ENCODE measurements at places on chromosomes 6 and 20.

- DNase-seq, result no peak
Observed at GRCh38 chr6:45327956-45328522, at the start of gene RUNX2. RUNX2 (plus strand) TSS chr6:45328330; CDS start chr6:45328727, 397 bp downstream.

- DNase-seq, result no peak
Observed at GRCh38 chr6:17066610-17067009, 35.2 kb upstream of the STMND1 start.

GRCh38 chr6:35076997-35077712, 64.0 kb downstream of the TCP11 start:
- no peak for DNase-seq

DNA sequence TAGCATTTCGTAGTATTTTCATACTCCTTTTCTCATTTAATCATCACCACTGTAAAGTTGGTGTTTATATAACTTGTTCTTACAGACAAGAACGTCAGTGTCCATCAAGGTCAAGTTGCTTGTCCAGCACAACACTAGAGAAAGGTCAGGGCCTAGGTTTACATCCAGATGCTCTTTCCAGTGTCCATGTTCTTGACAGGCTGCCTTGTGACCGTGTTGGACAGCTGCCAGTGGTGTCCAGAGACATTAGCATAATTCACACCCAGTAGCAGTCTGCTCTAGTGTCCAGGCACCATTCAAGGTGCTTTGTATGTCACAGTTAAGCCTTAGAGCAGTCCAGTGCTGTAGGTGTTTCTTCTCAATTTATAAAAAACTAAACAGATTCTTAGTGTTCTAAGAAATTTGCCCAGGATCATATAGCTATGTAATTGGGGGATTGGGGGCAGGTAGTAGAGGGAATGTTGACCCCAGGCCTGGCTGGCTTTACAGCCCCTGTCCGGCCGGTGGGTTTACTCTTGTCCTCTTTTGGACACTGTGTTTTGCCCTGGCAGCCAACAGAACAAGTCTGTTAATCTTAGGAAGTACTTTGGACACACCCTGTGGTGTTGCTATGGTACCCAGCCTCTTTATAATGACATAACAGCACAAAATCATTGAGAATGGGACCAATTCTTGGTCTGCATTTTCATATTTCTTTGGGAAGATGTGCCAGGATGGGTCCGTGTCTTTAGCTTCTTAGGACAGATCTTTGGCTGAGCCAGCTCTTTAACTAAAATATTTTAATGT, 8.0 kb downstream of the STK35 start:
- no peak for DNase-seq

GRCh38 chr20:4533368-4534133, 188.2 kb upstream of the PRND start:
- DNase-seq, result no peak

GRCh38 chr6:154887051-154887450, 108.1 kb upstream of the TIAM2 start:
- no peak for DNase-seq

- no peak for DNase-seq
Observed at GRCh38 chr6:137043710-137044365, 927 bp downstream of the IL20RA start.

DNA sequence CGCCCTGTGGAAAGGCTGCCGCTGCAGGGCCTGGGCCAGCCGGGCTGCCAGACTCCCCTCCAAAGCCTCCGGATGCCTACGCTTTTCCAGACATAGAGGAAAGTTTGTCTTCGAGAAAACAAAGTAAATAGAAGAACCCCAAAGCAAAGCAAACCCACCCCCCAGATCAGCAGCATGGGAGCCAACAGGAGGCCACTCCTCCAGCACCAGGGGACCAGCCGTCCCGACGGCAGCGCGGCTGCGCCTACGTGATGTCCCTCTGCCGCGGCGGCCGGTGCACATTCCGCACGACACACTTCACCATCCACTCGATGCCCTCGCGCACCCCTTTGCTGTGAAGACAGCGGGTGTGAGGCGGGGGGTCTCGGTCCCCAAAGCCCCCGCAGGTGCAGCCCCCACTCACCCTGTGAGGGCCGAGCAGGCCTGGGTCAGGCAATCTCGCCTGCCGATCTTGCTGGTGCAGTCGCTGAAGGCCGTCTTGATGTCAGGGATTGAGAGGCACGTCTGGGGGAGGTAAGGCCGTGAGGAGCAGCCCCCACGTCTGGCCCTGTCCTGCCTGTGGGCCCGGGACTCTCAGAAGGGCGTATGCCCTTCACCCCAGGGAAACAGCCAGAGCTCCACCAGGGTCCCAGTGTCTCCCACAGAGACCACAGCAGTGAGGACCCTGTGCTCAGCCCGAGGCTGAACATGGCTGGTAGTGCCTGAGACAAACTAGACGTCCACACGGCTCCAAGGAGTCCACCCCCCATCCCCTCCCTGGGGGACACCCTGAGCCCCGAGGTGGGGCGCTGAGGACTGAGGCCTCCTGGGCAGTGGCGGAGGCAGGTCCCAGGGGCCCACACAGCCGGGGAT, 4.0 kb downstream of the TNFRSF6B start:
- no peak for DNase-seq

DNA sequence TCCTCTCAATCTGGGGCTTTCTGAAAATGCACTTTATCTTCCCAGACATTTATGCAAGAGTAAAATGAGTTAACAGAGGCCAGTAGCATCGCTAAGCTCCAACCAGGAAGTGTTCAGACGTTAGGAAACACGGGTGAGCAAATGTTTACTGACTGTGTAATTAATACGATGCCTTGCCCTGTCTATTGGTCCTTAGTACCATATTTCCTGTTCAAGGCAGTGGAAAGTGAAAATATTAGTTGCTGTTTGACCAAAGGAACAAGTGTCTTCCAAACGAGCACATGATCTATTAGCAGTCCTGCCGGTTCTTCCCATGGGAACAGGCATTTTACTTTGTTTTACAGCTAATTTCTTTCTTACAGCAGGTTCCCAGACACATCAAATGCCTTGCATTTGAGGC, 311.1 kb upstream of the JAG1 start:
- no peak for DNase-seq

DNA sequence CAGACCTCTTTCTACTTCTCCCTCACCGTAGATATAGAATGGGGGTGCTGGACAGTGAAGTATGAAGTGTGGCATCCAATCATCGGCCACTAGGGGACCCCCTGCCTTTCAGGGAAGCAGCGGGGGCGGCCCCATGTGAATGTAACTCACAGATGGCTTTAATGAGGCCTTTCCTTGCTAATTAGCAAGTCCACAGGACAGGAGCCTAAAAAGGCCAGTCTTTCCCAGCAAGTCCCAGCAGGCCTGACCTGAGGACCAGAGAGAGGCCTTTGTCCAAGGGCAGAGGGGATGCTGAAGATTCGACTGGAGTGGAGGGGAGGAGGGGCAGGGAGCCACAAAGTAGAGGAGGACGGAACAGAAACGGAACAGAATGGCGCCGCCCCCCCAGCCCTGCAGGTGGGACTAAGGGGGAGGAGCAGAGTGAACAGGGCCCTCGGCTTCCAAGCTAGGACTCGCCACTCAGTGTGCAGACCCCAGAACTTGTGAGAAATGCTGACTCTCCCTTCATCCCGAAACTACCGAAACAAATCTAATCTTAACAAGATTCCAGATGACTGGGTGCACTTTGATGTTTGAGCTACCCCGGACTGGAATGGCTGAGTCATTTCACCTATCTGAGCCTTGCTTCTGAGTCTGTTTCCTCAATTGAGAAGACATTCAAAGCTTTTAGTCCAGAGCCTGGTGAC, 5.8 kb downstream of the C6orf132 start:
- DNase-seq, result no peak

- DNase-seq, result no peak
Observed at GRCh38 chr6:117327149-117328004, 62.0 kb downstream of the VGLL2 start.

- no peak for DNase-seq
Observed at GRCh38 chr6:138310294-138310693, 67.4 kb upstream of the SMIM28 start.

GRCh38 chr6:104402572-104402971, 457.1 kb downstream of the HACE1 start:
- DNase-seq, result no peak

DNA sequence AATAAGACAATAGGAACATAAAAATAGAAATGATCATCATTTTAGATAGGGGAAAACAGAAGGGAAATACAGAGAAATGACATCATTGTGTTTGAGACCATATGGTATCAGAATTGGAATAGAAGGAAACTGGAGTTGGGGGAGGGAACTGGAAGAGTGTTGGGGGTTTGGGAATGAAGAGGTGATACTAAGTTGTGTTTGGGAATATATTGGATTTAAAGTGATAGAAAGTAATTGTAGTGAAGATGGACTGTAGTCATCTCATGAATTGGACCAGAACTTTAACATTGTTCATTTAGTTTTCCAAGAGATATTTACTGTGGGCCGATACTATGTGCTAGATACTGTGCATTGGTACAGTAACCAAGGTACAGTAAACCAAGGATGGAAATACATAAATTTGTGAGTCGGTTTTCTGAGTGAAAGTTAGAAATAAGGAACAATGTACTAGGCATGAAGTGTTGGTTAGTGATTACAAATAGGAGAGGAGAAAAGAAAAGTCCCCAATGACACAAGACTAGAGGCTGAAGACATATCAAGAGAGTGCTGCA, 32.3 kb downstream of the KCNQ5 start:
- DNase-seq, result no peak

DNA sequence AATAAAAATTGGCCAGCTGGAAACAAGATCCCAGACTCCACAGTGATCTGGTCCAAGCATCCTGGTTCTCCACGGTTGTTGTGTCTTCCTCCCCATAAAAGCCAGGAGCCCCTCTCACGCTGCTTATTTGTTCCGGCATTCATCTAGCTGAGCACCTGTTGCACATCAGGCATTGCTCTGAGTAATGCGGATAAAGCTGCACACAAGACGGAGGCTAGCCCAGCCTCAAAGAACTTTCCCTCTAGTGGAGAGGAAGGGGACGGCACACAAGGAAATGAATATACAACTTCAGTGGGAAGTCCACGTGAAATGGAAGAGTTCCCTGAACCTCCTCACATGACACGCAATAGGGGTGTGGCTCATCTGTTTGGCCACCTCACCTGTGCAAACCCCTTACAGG, 30.3 kb upstream of the NXT1 start:
- DNase-seq, result no peak

DNA sequence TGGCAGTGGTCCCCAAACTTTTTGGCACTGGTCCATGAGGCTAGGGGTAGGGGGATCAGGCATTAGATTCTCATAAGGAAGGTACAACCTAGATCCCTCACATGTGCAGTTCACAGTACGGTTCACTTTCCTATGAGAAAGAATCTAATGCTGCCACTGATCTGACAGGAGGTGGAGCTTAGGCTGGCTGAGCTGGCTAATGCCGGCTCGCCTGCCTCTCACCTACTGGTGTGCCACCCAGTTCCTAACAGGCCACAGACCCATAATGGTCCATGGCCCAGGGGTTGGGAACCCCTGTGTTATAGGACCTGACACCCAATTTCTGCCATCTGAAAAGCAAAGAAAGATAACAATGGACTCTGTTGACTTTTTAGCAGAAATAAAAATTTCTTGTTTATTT, 199.6 kb downstream of the GMPR start:
- DNase-seq, result no peak

DNA sequence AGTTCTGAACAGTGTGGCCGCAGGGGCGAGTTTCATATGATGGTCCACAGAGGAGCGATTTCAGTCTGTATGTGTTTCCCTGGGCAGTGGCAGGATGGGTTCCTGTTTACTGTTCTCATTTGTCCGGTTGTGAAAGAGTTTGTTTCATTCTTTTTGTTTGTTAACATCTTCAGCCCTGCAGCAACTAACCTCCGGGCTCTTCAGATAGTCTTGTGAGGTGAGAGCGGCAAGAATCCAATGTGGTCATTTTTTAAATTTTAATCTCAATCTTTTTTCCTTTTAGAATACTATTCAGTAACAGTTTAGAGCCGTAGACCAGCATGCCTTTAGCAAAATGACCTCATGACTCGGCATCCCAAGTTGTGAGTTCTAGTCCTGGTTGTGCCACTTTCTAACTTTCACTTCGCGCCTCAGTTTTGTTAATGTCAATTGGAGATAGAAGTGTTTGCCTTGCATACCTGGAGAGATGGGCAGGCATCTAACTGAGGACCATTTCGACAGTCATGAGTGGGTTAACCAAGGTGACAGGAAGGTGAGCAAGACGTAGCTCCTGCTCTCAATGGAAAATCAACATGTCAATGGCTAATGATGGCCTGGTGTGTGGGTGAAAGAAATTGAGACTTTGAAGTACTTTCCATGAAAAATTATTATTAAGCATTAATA, 38.5 kb upstream of the PXDC1 start:
- no peak for DNase-seq

DNA sequence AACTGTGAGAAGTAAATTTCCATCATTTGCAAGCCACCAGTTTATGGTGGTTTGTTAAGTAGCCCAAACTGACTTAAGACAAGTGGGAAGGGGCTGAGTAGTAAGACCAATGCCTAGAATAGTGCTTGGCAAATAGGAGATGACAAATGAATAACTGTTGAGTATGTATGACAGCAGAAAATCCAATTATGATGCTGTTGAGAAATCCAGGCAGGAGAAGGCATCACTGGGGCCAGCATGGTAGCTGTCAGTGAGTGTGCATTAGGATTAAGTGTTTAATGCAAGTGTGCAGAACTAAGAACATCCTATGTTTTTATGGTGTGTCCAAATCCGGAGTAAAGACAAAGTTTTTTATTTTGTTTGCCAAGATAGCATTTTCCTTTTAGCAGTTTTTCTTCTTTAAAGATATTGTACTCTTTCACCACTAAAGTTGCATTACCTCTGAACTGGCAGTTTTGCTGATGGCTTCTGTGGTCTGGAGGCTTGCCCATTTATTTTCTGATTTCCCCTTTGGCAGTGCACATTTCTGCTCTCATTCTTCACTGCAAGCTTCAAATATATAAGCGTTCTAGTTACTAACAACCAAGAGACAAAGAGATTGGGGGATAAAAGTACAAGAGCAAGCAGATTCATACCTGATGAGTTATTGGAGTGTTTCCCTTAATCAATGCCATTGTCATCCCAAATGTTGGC, 289.7 kb downstream of the KCNQ5 start:
- DNase-seq, result no peak

DNA sequence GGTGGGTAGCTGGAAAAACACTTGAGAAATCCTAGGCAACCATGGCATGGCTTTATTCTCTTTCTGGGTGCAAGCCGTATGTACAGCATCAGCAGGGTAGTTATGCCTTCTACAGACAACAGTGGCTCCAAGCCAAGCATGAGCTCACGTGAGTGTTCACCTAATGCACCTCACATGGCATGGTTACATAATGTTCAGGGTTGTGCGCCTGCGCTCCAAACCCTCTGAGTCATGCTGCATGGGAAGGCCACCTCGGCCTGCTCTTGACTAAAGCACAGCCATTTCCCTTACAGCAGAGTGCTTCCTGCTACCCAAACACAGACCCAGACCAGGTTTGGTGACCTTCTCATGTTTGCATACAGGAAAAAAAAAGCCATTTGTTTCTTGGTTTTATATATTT, 96.2 kb downstream of the VIP start:
- no peak for DNase-seq
